ENCODE measurements at places on chromosomes 1 and 21.

GRCh38 chr21:46014828-46015227, 33.3 kb downstream of the COL6A1 start:
- DNase-seq: no peak

- DNase-seq: no peak
Measured at GRCh38 chr1:193553564-193553963, 367.2 kb upstream of the B3GALT2 start.

DNA sequence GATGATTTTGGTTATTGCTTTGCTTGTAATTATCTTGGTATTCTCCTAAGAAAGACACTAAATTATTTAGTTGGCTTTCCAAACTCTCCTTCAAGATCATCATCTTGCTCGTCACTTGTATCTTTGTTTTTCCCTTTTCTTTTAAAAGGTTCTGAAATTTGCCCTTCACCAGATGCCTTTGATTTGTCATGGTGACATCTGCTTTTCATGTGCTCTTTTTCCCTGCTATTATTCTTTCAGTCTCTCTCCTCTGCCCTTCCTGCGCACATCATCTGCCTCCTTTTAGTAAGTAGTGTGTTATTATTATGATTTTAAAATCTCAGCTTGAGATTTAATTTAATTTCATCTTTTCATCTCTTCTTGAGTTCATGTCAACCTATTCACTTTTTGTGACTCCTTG, 92.1 kb downstream of the BACH1 start:
- DNase-seq: no peak

- no peak for DNase-seq
Measured at GRCh38 chr1:4657960-4658541, 3.6 kb downstream of the AJAP1 start.

GRCh38 chr1:183125279-183125999, 60.6 kb upstream of the LAMC2 start:
- DNase-seq: no peak

DNA sequence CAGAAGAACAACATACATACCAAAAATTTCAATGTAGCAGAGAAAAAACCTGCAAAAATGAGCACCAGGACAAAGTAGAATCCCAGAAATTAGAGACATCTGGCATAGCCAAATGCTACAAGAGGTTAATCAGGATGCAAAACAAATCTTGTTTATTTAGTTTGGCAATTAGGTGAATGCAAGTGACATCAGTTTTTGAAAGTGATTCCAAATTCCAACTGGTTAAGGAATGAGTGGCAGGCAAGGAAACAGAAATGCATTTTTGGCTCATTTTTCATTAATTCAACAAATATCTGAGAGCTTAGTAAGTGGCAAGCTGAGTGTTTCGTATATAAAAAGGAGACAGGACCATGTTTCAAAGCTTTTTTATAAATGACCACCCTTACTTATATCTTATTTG, 21.3 kb downstream of the SCAF4 start:
- DNase-seq: no peak

DNA sequence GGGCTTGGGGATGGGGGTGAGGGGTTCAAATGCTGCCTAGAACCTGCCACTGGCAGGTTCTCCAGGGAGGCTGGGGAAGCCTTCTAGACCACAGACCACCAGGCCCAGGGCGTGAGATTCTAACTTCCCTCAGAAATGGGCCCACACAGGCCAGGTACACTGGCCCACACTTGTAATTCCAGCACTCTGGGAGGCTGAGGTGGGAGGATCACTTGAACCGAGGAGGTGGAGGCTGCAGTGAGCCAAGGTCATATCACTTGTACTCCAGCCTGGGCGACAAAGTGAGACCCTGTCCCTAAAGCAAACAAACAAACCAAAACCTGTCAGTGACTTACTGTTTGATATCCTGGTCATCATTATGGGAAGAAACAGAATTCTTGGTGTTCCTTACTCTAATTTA, 31.7 kb downstream of the OPTC start:
- no peak for DNase-seq

DNA sequence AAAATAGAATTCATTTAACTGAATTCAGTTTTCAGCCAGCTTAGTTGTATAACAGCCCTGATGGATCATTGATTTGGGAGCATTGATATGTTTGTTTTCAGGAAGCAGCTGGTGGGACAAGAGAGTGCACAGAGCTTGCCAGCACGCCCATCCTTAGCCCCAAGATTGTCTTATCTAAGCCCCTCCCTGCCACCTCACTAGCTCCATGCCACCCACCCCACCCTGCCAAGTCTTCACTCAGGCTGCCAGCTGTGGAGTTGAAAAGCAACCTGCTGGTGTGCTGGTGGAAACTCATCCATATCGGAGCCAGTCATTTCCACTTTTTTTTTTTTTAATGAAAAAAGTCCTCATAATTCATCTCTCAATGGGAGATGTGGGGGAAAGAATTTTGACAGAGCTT, 11.8 kb downstream of the KIRREL1 start:
- no peak for DNase-seq

- no peak for DNase-seq
Measured at GRCh38 chr1:237509748-237510147, 381.0 kb downstream of the ZP4 start.

DNA sequence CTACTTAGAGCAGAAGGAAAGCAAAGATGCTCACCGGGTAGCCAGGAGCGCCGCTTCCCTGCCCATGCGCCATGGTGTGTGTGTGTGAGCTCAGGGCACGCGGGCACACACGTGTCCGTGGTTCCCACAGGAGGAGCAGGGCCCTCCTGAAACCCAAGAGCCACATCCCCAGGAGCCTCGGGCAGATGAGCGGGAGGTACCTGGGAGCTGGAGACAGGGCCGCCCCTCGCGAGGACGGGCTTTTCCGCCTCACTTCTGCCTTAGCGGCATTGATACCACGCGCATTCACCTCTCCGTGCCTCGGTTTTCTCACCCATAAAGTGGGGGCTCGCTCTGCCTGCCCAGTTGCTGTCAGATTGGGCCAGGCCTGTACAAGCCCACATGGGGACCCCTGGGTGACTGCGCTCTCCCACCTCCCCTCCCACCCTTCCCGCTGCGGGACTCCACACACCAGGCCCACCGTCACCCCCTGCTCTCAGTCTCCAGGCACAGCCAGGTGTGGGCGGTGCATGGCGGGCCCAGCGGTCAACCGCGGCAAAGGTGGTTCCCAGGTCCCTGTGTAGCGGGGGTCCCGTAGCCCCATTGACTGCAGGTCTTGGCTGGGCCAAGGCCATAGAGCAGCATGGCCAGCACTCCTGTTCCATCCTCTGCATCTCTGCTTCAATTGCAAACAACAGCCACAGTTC, 66.3 kb downstream of the SIK1 start:
- no peak for DNase-seq

GRCh38 chr1:36944883-36945282, 89.4 kb downstream of the GRIK3 start:
- DNase-seq: no peak

DNA sequence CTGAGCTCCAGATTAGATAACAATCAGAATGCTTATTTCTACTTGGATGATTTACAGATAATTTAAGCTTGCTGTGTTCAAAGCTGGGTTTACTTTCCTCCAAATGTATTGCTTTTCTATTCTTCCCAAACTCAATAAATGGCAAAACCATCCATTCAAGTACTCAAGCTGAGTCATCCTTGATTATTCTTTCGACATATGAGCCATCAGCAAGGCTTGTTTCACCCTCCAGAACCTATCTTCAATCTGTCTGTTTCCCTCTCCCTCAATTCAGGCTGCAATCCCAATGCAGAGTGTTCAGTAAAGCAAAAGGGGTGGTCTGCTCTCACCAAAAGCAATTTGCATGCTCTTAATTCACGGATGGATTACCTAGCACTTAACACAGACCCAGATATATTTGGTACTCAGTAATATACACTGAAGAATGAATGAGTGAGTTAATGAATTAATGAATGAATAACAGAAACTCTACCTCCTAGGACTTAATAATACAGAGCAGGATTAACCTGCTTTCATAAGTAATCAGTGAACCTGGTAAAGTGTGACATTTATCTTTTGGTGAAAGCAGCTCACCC, 41.9 kb downstream of the DDR2 start:
- DNase-seq: peak; percentile 11

DNA sequence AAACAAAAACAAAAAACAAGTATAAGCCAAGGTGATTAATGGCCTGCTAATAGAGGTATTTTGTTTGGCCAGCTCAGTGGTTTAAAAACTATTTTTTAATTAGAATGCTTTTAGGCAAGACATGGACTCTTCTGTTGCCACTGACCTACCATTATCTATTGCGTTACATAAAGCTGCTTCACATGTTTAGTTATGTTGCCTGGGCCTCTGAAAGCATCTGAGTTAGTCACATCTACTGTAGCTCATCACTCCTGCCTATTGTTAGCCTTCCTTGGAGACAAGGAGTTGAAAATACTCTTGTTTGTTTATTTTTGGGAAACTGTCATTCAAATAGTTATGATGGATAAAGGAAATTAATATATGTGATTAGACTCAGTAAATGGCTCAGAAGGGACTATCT, 14.3 kb downstream of the DNAJB4 start:
- no peak for DNase-seq

DNA sequence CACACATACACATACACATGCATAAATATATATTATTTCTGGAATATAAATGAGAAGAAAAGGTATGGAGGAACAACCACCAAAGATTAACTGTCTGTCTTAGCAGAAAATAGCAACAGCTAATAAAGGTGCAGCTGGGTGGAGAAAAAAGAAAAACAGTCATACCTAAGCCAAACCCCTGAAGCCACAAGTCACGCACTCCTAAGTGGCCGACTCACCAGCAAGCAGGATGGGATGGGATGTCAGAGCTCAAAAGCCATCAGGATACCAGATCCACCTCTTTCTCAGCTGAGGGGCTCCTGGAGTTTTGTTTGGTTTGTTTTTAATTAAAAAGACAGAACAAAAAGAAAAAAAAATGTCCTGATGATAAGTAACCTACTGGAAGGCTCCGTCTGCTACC, 64.7 kb upstream of the HIVEP3 start:
- no peak for DNase-seq

- peak; percentile 68 for DNase-seq
Measured at GRCh38 chr1:10819198-10819901, 22.9 kb upstream of the CASZ1 start.

DNA sequence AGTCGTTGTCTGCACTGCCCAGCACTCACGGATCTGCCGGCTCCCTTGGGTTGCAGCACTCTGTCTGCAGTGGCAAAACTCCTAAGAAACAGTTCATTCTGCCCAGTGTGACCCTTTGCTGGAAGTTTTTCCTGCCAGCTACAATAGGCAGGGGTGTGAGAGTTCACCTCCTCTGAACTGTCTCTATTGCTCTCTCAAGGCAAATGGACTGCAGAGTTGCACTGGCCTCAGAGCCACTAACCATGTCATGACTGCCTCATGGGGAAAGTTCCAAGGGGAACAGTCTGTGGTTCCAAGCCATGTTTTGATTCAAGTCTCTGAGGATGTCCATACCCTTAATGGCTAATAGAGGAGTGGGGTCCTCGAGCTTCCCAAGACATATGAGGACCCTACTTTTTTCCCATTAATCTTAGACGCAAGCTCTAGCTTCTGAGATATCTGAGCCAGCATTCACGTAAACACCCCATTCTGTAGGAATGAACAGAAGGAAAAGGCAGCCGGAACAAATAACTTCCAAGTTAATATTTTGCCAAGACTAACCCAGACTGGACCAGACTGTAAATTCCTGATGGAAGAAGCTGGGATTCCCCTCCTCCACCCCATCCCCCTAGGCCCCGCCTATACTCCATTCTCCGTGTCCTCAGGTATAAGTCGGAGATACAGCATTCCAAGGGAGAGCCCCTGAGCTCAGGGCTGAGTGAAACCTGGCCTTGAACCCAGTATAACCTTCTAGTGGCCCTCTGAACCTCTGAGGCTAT, 93.8 kb upstream of the AKT3 start:
- DNase-seq: no peak

DNA sequence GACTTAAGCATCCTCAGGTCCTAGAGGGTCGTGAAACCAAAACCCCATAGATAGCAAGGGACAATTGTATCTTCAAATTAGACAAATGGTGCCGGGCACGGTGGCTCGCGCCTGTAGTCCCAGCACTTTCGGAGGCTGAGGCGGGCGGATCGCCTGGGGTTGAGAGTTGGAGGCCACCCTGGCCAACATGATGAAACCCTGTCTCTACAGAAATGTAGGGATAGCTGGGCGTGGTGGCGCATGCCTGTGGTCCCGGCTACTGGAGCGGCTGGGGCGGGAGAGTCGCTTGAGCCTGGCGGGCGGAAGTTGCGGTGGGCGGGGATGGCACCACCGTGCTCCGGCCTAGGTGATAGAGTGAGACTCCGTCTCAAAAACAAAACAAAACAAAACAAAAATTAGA, 780.6 kb downstream of the BRINP3 start:
- DNase-seq: no peak

DNA sequence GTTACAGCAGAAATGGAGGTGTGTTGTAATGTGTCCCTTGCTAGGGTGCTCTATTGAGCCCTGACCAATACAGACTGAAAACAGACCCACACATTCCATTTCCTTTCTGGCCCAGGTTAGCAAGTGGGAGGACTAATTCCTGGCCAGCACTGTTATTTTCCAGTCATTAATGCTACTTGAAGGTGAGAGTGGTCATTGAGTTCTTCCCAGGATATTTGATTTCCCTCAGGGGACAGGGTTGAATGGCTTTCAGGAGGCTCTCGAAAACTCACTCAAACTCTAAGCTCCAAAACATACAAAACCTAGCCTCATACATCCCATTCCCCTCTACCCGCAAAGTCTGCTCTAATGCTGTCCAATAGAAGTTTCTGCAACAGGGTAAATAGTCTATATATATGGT, 6.2 kb downstream of the LRRC52 start:
- DNase-seq: no peak

DNA sequence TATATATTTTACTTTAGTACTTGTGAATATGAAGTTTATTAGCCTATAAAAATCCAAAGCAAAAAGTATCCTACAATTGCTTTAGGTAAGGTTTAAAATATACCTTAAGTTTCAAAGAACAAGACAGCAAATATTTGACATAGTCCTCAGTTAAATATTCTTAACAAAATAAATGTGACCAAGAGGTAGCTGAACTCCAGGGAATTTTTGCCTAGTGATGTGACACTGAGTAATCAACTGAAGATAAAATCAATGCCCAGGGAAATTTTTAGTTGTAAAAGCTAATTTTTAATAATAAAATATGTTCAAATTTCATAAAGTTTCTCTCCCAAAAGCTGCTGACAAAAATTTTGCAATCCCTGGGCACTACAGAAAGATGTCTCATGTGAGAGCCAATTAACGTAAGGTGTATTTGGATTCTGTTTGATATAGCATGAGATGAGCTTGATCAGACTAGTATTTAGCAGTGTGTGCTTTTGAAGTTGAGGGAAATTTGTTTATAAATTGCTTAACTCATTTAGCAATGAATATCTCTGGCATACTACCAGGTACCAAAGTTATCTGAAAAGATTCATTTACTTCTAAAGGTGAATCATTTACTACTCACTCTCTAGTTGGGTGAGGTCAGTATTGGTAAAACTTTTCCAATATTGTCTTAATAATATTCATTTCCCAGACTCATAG, 80.2 kb upstream of the PALMD start:
- no peak for DNase-seq

DNA sequence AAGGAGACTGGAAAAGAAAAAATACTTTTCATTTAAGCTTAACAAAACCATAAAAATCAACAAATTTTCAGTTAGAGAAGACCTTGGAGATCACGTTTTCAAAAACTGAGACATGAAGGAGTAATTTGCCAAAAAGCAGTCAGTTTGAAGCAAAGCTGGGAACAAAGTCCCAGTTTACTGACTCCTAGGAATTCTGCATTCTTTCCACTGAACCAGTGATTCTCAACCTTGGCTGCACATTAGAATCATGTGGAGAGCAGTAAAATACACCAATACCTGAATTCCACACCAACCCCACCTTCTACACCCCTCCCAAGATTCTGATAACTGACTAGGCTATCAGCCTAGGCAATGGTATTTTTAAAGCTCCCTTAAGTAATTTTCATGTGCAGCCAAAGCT, 73.5 kb downstream of the PRPF38A start:
- no peak for DNase-seq
